Breast epithelium (tissue), 4 donors: ENCODE measurements at places on chromosomes 5 and 9. TPM values are rescaled to one million over a fixed set of nuclear protein-coding genes. Genes with fewer than 3 reads are reported as not detected.

DNA sequence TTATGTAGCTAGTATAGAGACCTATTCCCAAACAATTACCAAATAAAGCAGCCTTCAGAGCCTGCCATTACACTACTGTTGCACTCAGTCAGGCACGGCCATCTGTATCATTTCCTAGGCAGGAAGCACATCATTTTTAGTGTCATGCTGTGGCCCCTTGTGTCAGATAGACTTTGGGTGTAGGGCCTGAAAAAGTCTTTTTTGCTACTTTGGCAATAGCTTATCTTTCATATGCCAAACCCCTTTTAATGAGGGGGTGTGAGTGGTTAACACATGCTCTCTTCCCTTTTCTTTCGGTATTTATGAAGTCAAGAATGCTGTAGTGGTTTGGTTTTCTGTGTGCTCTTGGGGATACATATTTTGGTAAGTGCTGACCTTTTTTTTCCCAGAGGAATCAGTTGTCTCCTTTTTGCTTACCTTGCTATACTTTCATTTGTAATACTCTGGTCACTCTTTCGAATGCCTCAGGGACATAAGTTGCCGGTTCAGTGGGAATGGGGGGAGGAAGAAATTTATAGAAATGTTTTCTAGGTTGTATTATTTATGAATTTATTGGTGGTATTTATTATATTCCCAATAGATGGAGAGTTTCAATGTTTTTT is 209.8 kb downstream of the CSNK1G3 start:
- DNase-seq, result no peak
- H3K4me1 ChIP-seq, result no peaks in the 10 kb centered on the region
- no peaks in the 10 kb centered on the region for H3K36me3 ChIP-seq
- H3K4me3 ChIP-seq, result no peak overlapping the region
- H3K27ac ChIP-seq, result no peak overlapping the region

DNA sequence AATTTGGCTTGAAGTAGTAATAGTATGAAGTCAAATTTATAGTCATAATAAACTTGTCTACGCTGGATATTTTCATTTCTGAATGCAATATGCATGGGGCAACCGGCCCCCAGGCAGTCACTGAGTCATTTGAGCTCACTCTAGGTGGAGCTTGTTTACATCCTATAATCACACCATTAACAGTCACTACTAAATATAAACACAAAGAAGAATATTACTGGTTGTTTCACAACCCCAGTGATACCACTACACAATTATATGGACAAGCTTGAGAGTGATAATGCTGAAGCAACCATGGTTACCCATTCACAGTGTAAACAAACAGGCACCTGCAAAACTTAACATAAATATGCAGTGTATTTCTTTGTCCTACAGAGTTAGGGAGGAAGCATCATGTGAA is 68.7 kb downstream of the MARCHF3 start:
- H3K27me3 ChIP-seq, result no peaks in the 10 kb centered on the region
- DNase-seq, result no peak
- H3K4me3 ChIP-seq, result no peak overlapping the region
- no peaks in the 10 kb centered on the region for H3K36me3 ChIP-seq
- no peaks in the 10 kb centered on the region for H3K4me1 ChIP-seq

- H3K36me3 ChIP-seq, result no peaks in the 10 kb centered on the region
- DNase-seq, result no peak
- H3K4me3 ChIP-seq, result peak overlapping the region; percentile 88
- H3K27ac ChIP-seq, result no peak overlapping the region
- no peaks in the 10 kb centered on the region for H3K4me1 ChIP-seq
Measured at GRCh38 chr9:71908825-71909224, 2.2 kb downstream of the ABHD17B start.

GRCh38 chr5:132303589-132303988 is 9.4 kb downstream of the SLC22A4 start:
- H3K36me3 ChIP-seq, result no peaks in the 10 kb centered on the region
- H3K4me3 ChIP-seq, result no peak overlapping the region
- no peak for DNase-seq
- H3K27ac ChIP-seq, result no peak overlapping the region
- H3K4me1 ChIP-seq, result no peaks in the 10 kb centered on the region

- no peaks in the 10 kb centered on the region for H3K4me1 ChIP-seq
- H3K27me3 ChIP-seq, result no peaks in the 10 kb centered on the region
- H3K4me3 ChIP-seq, result peak overlapping the region; percentile 46
- H3K27ac ChIP-seq, result peak overlapping the region; percentile 58
- H3K36me3 ChIP-seq, result no peaks in the 10 kb centered on the region
Measured at GRCh38 chr9:94639999-94640376, 670 bp upstream of the FBP1 start.

DNA sequence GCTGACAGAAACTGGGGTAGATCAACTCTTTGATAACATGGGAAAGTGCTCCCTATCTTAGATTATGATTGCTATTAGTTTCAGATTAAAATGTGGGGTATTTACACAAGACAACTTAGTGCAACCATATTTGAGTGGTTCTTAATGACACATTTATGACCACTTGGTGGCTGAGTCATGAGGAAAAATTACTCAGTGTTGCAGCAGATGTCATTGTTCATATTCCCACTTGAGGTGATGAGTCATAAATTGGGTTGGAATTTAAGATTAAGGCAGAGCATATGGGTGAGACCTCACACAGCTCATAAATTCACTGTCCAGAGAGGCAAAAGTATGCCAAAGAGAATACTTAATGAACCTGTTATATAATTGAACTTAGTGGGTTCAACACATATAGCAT is 408.3 kb downstream of the DMRT2 start:
- no peaks in the 10 kb centered on the region for H3K36me3 ChIP-seq
- no peak for DNase-seq
- H3K4me1 ChIP-seq, result no peaks in the 10 kb centered on the region
- no peak overlapping the region for H3K27ac ChIP-seq
- no peak overlapping the region for H3K4me3 ChIP-seq

DNA sequence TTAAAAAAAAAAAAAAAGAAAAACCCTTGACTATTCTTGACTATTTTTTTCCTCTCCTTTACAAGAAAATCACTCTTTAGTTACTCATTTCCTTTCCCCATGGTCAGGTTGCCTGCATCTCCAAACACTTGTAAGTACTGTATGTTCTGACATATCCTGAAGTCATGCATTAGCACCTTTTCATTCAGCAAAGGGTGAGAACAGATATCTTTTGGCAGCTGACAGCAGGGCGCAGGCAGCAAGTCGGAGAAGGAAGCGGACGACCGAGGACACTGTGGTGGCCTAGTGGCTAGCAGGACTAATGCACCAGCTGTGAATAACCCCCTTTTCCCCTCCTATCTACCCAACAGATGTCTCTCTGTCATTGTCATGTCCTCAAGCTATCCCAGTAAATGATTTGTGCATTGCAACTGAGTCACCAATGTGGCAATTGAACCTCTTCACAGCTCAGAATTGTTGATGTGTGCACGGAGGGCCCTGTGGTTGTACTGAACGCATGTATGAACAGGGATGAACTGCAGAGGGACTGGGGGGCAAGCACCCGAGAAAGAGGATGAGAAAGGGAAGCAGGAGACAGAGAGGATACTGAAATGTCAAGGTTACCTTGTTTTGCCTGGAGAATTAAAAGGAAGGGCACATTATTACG is 996.0 kb upstream of the ARRDC3 start:
- no peaks in the 10 kb centered on the region for H3K36me3 ChIP-seq
- no peak overlapping the region for H3K27ac ChIP-seq
- H3K27me3 ChIP-seq, result no peaks in the 10 kb centered on the region
- no peak overlapping the region for H3K4me3 ChIP-seq
- no peak for DNase-seq
- no peaks in the 10 kb centered on the region for H3K4me1 ChIP-seq

DNA sequence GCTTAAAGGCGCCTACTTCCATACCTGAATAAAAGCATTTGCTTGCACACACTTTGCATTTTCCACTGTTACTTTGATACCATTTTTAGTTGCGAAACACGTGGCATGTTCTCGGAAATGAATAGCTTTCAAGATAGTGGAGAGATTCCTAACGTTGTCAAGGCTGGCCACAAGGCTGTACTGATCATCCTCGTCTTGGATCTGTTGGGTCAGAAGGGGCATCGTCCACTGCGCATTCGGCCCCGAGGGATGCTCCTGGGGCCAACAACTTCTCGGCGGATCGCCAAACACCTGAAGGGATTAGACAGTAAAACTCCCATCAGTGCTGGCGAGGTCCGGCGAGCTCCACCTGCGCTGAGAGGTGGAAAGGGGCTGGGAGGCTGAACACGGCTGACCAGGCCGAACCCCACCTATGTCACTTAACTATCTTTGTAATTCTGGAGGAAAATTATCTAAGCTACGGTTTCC is 599 bp downstream of the RAD1 start:
- peak overlapping the region; percentile 100 for H3K4me3 ChIP-seq
- H3K27ac ChIP-seq, result peak overlapping the region; percentile 91
- DNase-seq, result no peak
- no peaks in the 10 kb centered on the region for H3K36me3 ChIP-seq
- H3K27me3 ChIP-seq, result no peaks in the 10 kb centered on the region
- H3K4me1 ChIP-seq, result peaks cover 9% of the 10 kb centered on the region

DNA sequence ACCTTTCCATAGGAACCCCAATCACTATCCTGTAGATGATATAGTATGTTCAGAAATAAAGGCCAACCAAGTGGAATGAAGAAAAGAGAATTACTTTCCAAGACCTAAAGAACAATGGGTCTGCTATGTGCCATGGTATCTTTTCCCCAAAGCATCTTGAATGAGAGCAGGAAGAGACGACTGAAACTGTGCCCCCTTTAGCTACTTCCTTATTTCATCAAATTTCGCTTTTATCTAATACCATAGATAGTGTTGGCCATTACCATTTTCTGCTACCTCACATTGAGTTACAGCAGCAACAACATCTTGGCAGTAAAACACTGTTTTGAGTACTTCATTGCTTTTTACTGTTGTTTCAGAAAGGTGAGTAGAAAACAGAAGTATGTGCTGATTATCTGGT is 266.6 kb downstream of the CD180 start:
- H3K27me3 ChIP-seq, result no peaks in the 10 kb centered on the region
- no peaks in the 10 kb centered on the region for H3K36me3 ChIP-seq
- H3K27ac ChIP-seq, result no peak overlapping the region
- no peak overlapping the region for H3K4me3 ChIP-seq
- no peaks in the 10 kb centered on the region for H3K4me1 ChIP-seq
- DNase-seq, result no peak

DNA sequence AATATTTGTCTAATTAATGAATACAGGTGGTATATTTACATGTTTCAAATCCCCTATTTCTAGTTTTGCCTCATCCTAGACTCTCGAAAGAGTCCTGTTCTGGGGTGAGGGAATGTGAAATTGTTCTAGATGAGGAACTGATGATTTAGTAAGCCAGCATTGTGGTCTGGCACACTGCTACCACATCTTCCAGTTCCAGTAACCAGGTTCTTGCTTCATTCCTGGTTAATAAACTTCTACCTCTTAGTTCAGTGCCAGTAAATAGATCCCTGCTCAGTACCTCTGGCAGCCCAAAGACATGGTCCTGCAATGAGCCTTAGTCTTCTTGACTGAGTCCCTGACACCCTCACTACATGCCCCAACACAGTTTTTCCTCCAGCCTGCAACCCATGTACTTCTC is 207.7 kb downstream of the SREK1 start:
- H3K27ac ChIP-seq, result no peak overlapping the region
- no peaks in the 10 kb centered on the region for H3K27me3 ChIP-seq
- H3K4me1 ChIP-seq, result no peaks in the 10 kb centered on the region
- no peak overlapping the region for H3K4me3 ChIP-seq
- no peaks in the 10 kb centered on the region for H3K36me3 ChIP-seq

GRCh38 chr5:116076496-116076895 is 8.3 kb upstream of the COMMD10 start:
- no peak overlapping the region for H3K4me3 ChIP-seq
- no peak for DNase-seq
- no peaks in the 10 kb centered on the region for H3K27me3 ChIP-seq
- no peaks in the 10 kb centered on the region for H3K36me3 ChIP-seq
- H3K27ac ChIP-seq, result no peak overlapping the region

DNA sequence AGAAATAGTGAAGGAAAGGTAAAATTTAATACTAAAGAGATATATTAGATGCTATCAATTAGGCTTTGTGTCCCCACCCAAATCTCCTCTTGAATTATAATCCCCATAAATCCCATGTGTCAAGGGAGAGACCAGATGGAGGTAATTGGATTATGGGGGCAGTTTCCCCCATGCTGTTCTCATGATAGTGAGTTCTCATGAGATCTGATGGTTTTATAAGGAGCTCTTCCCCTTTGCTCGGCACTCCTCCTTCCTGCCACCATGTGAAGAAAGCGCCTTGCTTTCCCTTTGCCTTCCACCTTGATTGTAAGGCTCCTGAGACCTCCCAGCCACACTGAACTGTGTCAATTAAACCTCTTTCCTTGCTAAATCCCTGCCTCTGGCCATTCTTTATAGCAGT is 697.0 kb upstream of the RGMB start:
- no peak for DNase-seq
- H3K4me3 ChIP-seq, result no peak overlapping the region
- H3K36me3 ChIP-seq, result no peaks in the 10 kb centered on the region
- no peaks in the 10 kb centered on the region for H3K4me1 ChIP-seq
- no peaks in the 10 kb centered on the region for H3K27me3 ChIP-seq
- H3K27ac ChIP-seq, result no peak overlapping the region

- DNase-seq, result no peak
- no peaks in the 10 kb centered on the region for H3K27me3 ChIP-seq
- no peaks in the 10 kb centered on the region for H3K36me3 ChIP-seq
- H3K4me1 ChIP-seq, result no peaks in the 10 kb centered on the region
- no peak overlapping the region for H3K27ac ChIP-seq
Measured at GRCh38 chr5:169036079-169036805, 264.7 kb downstream of the SLIT3 start.

DNA sequence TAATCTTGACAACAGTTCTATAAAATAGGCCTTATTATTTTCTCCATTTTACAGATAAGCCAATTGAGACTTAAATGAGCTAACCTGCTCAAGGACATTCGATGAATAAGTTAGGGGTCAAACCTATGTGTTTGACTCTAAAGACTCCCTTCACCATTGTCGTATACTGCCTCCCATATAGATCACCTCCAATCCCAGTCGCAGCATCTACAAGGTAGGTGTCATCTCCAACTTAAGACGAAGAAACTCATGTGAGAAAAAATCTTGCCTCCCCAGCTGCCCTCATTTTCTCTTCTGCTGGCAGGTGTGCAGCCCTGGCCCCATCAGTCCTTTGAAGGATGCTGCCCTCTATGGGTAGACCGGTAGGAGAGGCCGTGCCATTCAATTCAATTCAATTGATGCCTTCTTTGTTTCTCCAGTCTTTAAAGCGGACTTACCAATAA is 75.2 kb upstream of the SMARCA2 start:
- H3K27ac ChIP-seq, result no peak overlapping the region
- no peaks in the 10 kb centered on the region for H3K27me3 ChIP-seq
- no peaks in the 10 kb centered on the region for H3K36me3 ChIP-seq

- no peaks in the 10 kb centered on the region for H3K27me3 ChIP-seq
- H3K36me3 ChIP-seq, result no peaks in the 10 kb centered on the region
- H3K4me1 ChIP-seq, result no peaks in the 10 kb centered on the region
- H3K27ac ChIP-seq, result no peak overlapping the region
Measured at GRCh38 chr5:26054594-26054993, 983.8 kb downstream of the CDH9 start.

The EGFLAM gene
- 30.5 TPM for total RNA-seq

The PJA2 gene
- 103 TPM for total RNA-seq
